ENCODE measurements at places on chromosomes 3 and 15.

GRCh38 chr3:183435661-183436060 lies 7.2 kb upstream of the MCF2L2 start:
- DNase-seq = no peak

GRCh38 chr3:14801668-14802380 lies 16.9 kb upstream of the FGD5 start:
- no peak for DNase-seq

GRCh38 chr3:66497288-66497984 lies 3.4 kb downstream of the LRIG1 start:
- DNase-seq = no peak

GRCh38 chr3:87949879-87950208 lies 109.0 kb downstream of the CGGBP1 start:
- DNase-seq = no peak

DNA sequence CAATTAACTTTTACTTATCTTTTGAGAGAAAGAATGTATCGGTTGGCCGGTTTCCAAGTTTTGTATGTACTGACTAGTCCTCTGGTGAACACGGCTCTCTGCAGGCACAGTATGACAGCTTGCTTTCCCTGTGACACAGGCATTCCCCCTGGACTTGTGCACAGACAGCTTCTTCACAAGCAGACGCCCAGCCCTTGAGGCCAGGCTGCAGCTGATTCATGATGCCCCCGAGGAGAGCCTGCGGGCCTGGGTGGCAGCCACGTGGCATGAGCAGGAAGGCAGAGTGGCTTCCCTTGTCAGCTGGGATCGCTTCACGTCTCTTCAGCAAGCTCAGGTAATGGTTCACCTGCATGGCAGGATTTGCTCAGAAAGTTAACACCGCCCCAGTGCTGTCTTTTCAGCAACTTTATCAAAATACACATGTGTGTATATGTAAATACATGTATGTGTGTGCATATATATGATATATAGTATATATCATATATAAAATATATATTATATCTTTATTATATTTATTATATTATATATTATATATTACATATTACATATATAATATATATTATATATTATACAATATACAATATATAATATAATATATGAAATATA lies 25.5 kb downstream of the FAN1 start:
- no peak for DNase-seq

- DNase-seq = no peak
Observed at GRCh38 chr15:29822684-29823459, 604 bp upstream of the TJP1 start.

- no peak for DNase-seq
Observed at GRCh38 chr3:12302564-12302963, 13.7 kb downstream of the PPARG start.

- DNase-seq = no peak
Observed at GRCh38 chr15:62068071-62068809, 1.5 kb downstream of the C2CD4A start.

DNA sequence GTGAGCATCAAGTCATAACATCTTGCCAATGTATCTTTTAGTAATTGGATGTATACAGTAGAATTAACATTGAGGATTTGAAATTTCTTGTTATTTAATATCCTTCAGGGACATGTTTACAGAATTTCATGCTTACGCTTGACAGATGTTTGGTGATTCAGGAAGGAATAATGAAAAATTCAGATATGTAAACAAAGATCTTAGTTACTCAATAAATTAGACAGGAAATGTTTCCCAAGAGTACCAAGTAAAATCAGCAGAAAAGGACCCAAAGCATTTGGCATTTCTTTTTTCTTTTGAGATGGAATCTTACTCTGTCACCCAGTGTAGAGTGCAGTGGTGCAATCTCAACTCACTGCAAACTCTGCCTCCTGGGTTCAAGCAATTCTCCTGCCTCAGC lies 4.7 kb upstream of the COL6A5 start:
- DNase-seq = no peak

GRCh38 chr15:44427756-44428724 lies 611 bp downstream of the CTDSPL2 start:
- no peak for DNase-seq

DNA sequence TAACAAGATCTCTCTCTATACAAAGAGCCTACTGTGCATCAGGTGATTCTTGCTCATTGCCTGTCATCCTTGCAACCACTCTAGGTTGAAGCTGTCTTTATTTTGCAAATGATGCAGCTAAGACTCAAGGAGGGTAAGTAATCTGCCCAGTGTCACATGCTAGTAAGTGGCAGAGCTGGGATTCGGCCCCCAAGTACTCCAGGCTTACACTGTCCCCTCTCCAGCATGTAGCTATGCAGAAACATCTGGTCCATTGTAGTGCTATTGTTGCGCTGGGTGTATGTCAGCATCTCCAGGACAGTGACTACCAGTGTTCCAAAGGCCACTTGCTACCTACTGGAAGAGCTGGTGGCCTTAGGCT lies 248.9 kb downstream of the SLCO3A1 start:
- DNase-seq = no peak

GRCh38 chr15:33027306-33028035 lies 167.0 kb downstream of the FMN1 start:
- DNase-seq = no peak

DNA sequence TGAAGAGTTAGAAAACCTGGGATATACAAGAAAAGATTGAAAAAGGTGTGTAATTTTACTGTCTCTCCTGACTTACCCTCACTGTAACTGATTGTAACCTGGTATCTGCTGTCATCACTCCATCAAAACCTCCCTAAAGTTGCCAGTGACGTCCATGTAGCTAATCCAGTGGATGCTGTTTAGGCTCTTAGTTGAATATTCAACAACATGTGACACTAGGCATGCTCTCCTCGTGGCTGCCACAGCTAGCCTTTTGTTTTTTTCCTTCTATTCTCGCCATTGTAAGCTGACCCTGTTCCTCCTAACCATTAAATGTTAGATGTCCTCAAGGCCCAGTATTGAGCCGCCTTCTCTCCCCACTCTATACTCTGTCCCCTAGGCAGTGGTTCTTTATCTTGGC lies 41.6 kb downstream of the GADL1 start:
- DNase-seq = no peak

DNA sequence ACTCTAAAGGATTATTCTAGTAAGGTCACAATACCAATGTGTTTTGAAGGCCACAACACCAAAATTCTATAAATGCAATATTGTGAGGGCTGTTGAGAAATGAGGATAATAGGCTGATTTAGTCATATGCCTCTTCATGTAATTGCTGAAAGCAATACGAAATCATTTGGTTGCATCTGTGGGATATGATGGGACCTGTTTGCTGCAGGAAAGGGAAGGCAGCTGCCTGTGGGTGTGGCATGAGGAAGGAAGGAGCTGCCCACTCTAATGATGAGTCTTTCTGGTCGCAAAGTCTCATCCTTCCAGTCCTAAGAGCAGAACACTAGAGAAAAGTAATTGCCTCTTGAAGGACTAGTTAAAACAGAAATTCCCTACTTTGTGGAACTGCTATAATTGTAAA lies 245.3 kb upstream of the ZPLD1 start:
- DNase-seq = no peak

DNA sequence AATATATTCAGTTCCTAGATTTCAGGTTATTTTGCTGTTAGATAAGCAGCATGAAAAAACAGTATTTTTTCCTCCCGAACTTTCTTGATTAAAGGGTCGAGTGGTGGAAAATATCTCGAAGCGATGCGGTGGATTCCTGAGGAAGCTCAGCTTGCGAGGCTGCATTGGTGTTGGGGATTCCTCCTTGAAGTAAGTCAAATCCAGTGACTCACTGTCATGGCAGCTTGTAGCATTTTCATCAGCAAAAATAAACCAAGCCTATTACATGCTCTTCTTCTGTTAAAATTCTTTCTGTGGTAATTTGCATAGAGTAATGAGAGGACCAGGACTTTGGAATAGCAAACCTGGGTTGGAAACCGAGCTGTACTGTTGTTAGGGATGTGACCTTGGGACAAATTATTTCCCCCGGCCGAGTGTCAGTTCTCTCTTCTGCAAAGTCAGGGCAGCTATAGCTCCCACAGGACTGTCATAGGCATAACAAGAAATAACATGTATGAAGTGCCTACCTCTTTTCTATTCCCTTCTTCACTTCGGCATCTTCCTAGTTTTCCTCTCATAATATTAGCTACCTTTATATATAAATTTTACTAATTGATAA lies 75.6 kb downstream of the UBP1 start:
- DNase-seq = no peak

GRCh38 chr3:153130312-153130977 lies 31.6 kb upstream of the RAP2B start:
- no peak for DNase-seq

GRCh38 chr3:32882603-32883025 lies 64.8 kb downstream of the TRIM71 start:
- no peak for DNase-seq

DNA sequence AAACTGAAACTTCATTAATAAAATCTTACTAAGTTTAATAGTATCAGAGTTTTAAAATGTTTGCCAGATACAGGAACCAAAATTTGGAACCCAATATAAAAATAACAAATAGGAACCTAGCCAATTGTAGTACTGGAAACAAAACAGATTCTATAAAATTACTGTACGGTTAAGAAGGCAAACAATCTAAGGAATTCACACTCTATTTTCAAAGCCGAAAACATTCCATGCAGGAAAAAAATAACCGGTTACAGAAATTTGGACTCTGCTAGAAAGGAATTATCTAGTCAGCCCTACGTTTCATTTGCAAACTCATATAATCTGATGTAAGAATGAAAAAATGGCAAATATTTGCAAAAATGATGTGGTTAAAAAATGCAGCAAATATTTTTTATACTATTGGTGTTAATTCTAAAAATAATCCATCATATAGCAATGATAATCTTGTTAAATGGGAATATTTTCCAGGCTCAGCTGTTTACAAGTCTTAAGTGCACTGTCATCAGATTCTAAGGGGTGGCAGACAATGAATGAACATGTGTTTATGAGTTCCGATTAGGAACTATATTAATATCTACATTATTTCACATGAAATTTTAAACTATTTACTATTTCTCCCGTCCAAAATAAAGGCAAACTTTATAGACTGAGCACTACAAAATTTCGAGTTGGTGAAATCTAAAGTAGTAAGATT lies 58.1 kb downstream of the DCBLD2 start:
- DNase-seq = no peak

DNA sequence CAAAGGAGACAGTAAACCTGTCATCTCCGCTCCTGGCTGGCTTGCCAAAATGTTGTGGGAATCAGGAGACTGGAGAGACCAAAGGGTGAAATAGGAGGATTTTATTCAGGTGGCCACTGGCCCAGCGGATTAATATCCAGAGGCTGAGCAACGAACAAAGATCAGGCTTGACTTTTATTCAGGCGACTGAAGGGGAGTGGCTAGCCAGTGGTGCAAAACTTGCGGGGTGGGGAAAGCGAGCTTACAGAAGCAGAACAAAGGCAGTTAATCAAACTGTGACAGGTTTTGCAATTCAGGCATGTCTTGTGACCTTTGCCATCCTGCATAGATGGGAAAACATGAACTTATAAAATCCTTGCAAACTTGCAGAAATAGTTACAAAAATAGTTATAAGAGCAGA lies 19.8 kb upstream of the ACAD9 start:
- DNase-seq = no peak

DNA sequence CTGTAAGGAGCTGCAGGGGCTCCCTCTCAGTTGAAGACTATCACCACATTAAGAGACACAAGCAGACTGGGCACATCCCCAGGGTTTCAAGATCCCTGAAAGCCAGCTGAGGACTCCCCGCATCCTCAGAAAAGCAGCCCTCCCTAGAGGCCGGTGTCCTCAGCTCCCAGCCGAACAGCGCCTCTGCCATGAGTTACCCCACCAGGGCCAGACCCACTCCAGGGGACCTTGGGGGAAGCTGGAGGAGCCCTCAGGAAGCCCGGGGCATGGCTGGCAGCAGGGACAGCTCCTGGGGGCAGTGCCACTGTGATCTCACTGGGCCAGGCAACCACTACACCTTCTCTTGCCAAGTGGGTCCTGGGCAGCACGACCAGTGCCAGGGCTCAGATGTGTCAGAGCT lies 8.1 kb downstream of the KLF15 start:
- no peak for DNase-seq

DNA sequence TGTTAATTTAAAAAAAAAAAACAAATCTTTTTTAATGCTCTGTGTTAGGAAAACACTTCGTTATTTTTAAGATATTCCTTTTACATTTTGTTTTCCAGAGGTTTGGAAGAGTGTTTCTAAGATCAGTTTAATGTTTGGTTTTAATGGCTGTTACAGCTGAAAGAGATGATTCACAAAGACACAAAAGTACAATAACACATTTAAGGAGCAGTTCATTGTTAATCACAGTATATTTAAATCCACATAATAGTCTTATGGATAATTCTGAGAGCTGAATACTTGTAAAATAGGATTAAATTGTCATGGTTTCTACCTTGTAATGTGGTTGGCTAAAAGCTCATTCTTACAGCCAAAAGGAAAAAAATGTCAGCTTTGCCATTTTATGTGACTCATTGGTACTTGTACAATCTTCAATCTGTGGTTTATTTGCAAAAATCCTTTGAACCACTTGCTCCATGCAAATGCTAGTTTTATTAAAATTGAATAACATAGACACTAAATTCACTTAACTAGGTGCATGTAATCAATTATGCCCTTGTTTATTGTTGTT lies 426.4 kb downstream of the NLGN1 start:
- DNase-seq = no peak

GRCh38 chr3:50272911-50273688 lies 4.2 kb downstream of the SEMA3B start:
- no peak for DNase-seq

- no peak for DNase-seq
Observed at GRCh38 chr15:47184908-47185801, 532.1 kb upstream of the SEMA6D start.

Measured in SK-N-MC (cell line).